GM23248 (cell line): ENCODE measurements at places on chromosomes 7 and 10. TPM values are rescaled to one million over a fixed set of nuclear protein-coding genes. Genes with fewer than 3 reads are reported as not detected.

- DNase-seq = peak; percentile 19
Measured at GRCh38 chr10:29702273-29703164, 67.7 kb upstream of the SVIL start.

GRCh38 chr10:101824736-101825135, 6.5 kb upstream of the OGA start:
- DNase-seq = no peak

DNA sequence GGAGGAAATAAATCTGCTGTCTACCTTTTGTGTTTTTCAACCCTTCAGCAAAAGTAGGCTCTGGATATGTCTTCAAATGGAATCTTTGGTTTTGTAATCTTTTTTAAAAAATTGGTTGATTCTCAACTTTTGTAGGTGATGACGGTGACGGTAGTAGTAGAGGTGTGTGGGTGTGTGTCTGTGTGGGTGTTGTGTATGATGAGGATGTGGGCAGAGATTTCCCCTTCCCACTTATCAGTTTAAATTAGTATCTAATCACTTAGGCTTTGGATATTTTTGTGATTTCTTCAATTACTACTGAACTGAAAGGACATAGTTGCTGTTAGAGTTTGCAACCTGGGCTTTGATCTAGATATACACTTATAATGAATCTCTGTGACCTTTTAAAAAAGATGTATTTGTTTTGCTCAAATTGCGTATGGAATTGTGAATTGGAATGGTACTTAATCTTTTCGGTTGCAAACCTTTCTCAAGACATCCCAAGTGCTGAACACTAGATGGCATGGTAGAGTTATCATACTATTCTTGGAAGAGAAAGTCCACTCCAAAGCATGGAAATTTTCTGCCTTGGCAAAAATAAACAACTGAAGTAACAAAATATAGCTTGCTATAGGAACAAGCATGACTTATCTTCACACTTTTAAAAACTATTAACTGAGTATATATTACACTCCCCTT, 51.9 kb upstream of the A1CF start:
- DNase-seq = peak; percentile 76

- DNase-seq = peak; percentile 17
Measured at GRCh38 chr7:95102662-95103061, 195.3 kb downstream of the PPP1R9A start.

The PRF1 gene
- not detected in 2 replicates for polyA plus RNA-seq

The UCMA gene
- not detected in 2 replicates for polyA plus RNA-seq

The PPP2R2D gene
- 18.5 and 21.3 TPM in 2 replicates for polyA plus RNA-seq
